ENCODE measurements at places on chromosomes 13 and 19.
A peak's percentile ranks its signal among the peaks of the same experiment; 100 is the strongest.

- DNase-seq, result no peak
Observed at GRCh38 chr19:46393456-46394401, 19.6 kb downstream of the CCDC8 start.

DNA sequence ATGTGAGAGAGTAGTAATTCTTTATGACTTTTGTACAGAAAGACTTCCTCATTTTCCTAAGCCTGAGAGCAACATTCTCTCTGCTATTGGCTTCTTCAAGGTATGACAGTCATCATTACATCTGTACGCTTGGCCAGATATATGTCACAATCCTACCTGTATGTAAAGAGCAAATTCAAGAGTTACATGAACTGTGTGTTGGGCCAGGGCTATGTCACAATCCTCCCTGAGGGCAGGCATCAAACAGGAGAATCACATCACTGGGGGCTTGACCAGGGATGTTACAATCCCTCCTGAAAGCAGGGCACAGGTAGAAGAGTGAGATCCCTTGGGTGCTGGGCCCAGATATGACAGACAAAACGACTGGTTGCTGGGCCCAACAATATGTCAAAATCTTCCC, 9.8 kb upstream of the ZNF724 start:
- no peak for DNase-seq

DNA sequence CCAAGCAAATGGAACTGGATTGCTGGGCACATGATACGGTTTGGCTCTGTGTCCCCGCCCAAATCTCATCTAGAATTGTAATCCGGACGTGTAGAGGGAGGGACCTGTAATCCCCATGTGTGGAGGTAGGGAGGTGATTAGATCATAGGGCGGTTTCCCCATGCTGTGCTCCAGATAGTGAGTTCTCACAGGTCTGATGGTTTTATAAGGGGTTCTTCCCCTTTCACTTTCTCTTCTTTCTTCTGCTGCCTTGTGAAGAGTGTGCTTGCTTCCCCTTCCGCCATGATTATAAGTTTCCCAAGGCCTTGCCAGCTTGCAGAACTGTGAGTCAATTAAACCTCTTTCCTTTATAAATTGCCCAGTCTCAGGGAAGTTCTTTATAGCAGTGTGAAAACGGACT, 32.6 kb upstream of the MTIF3 start:
- DNase-seq, result no peak

- DNase-seq, result no peak
Observed at GRCh38 chr19:10979951-10980381, 19.1 kb downstream of the SMARCA4 start.

- no peak for DNase-seq
Observed at GRCh38 chr19:31418692-31419430, 69.6 kb upstream of the TSHZ3 start.

DNA sequence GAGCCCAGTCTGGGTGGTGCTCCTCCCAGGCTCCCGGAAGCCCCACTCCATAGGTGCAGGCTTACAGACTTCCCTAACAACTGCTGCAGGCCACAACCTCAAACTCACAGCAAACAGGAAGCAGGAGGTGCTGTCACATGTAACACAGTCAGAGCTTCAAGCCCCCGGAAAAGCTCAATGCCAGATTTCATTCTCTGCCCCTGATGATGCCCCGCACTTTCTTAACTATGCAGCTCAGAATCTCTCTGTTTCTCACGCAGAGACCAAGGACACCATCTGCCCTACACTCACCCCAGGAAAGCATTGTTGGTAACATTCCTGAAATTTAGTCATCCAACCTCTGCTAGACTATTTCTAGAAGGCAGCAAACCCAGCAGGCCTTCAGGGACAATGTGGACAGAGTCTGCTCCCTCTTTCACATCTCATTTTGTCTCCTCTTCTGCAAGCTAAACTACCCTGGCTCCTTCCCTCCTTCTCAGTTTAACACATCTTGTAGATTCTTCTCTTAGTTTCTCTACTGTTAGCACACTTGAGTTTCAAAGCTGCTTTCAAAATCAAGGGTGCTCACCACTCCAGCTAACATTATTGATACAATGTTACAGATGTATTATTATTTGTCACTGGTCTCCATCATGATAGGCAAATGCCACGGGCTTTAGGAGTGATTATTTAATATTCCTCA, 162.5 kb downstream of the KCTD12 start:
- DNase-seq, result peak; percentile 13

DNA sequence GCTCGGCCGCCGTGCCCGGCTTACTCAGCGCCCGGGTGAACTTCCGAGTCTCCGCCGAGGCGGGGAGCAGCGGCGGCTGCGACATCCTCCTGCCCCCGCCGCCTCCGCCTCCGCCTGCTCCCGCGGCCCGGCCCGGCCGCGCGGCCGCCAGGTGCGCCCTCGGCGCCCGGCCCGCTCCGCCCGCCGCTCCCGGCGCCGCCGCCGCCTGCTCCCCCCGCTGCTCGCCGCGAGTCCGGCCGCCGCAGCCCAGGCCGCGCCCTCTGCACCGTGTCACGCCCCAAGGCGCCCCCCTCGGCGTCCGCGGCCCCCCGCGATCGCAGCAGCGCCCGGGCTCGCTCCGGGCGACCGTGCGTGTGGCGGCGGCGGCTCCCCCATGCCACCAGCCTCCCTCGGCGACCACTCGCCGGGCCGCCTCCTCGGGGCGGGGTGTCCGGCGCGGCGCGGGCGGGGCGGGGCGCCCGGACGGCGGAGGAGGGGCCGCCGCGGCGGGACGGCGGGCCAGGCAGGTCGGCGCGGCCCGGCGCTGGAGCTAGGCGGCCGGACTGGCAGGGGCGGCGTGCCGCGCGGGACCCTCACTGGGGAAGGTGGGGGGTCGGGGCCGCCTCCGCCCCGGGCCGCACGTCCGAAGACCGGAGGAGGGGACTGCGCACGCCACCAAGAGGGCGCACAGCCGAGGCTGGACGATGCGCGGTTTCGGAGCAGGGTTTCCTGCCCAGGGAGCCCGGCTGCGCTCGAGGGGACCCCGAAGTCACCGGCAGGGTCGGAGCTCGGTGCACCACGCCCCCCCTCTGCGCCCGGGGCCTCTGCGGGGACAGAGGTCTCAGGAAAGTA, 108.6 kb upstream of the DOCK9 start:
- no peak for DNase-seq

GRCh38 chr19:29366757-29367156, 153.8 kb upstream of the UQCRFS1 start:
- no peak for DNase-seq

DNA sequence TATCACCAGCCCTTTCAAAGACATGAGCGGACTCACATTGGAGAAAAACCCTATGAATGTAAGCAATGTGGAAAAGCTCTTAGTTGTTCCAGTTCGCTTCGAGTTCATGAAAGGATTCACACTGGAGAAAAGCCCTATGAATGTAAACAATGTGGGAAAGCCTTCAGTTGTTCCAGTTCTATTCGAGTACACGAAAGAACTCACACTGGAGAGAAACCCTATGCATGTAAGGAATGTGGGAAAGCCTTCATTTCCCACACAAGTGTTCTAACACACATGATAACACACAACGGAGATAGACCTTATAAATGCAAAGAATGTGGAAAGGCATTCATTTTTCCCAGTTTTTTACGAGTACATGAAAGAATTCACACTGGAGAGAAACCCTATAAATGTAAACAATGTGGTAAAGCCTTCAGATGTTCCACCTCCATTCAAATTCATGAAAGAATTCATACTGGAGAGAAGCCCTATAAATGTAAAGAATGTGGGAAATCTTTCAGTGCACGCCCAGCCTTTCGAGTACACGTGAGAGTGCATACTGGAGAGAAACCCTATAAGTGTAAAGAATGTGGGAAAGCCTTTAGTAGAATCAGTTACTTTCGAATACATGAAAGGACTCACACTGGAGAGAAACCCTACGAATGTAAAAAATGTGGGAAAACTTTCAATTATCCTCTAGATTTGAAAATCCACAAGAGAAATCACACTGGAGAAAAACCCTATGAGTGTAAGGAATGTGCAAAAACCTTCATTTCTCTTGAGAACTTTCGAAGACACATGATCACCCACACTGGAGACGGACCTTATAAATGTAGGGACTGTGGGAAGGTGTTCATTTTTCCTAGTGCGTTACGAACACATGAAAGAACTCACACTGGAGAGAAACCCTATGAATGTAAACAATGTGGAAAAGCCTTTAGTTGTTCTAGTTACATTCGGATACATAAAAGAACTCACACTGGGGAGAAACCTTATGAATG, 17.6 kb downstream of the ZNF791 start:
- DNase-seq, result no peak

GRCh38 chr19:39599116-39599515, 3.2 kb upstream of the LGALS13 start:
- DNase-seq, result no peak

GRCh38 chr19:5192568-5192967, 148.0 kb downstream of the PTPRS start:
- DNase-seq, result no peak

DNA sequence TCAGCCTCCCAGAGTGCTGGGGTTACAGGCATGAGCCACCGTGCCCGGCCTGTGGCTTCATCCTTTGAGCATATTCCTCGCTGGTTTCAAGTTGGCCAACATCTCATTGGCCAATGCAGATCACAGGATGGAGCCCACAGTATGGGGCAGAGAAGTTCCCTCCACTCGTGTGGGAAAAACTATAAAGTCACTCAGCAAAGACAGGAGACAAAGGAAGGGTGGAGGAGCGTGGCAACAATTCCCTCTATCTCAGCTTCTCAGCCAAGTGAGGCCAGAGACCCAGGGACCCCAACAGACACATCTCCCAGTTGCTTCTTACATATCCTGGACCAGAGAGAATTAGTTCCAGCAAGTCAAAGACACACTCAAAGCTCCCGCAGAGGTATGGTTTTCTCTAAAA, 184.6 kb upstream of the SOX1 start:
- no peak for DNase-seq

- DNase-seq, result no peak
Observed at GRCh38 chr19:29779921-29780320, 31.9 kb upstream of the CCNE1 start.

DNA sequence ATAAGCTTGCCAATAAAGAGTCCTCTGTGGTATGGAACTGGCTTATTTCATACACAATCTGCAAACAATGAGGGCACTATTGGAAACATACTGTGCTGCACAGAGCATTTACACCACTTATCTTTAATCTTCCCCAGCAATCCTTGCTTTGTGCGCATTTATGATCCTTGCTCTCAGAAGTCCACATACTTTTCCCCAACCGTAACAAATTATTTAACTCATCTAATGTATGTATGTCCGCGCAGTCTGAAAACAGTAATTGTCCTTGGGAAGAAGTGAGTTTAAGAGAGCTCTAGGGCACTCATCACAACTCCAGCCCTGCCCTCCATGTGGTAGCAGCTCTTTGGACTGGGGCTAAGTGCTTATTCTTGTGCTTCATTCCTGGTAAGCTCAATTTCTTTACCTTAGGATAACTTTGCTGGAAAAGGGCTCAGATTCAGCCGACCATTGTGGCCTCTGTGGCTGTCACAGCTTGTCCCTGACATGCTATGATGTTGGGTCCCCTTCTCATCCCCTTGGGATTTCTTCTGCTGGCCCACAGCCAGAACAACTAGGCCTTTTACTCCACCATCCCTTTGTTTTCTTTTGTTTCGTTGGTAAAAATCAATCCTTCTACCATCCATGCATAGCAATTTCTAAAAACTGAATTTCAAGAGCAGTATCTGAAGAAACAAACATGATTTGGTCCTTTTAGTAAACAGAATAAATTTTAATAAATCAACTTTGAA, 152.7 kb downstream of the TNFRSF19 start:
- DNase-seq, result no peak

GRCh38 chr19:40716031-40716481, 630 bp downstream of the COQ8B start:
- no peak for DNase-seq

- no peak for DNase-seq
Observed at GRCh38 chr13:74452881-74453280, 318.7 kb upstream of the KLF12 start.

DNA sequence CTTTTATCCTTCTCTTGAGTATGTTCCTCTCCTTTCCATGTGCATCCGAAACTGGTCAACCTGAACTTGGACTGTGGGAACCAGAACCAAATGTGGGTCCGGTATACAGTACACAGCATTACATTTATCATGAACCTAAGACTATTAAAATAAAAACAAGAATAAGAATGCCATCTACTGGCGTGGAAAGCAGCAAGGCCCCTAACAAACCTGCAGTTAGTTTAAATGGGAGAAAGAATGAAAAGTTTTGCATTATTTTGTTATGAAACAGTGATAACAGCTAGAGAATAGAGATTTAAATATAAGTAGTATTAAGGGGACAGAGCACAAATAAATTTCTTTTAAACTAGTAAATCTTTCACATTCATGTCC, 159.5 kb downstream of the RBM26 start:
- DNase-seq, result no peak

DNA sequence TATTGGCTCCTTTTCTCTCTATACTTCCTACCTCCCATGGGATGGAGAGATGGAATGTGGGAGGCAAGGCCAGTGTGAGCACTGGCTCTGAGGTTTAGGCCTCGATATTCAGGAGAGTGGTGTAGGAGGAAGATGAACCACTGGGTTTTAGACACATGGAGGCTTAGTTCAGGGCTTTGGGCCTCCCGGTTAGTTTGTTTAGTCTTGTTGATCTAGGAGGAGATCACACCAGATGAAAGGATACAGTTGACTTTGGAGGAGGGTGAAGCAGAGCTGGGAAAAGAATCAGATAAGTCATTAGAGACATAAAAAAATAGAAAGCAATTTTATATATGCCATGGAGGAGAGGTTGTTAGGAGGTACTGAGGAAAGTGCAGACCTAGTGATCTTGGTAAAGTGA, 30.9 kb downstream of the RNASEH2B start:
- DNase-seq, result no peak

DNA sequence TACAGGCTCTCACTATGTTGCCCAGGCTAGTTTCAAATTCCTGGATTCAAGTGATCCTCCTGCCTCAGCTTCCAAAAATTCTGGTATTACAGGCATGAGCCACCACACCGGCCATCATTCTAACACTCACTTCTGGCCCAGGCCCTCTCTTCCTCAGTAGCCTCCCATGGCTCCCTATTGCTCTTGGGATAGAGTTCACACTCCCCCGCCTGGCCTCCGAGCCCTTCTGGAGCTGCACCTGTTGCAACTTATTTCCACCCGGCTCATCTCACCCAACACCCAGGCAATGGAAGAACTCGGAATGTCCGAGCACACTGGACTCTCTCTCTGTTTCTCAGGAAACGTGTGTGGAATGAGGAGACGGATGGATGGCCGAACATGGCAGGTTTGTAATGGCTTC, 9.0 kb upstream of the SBK3 start:
- DNase-seq, result no peak

GRCh38 chr13:35664747-35665146, 188.3 kb upstream of the MAB21L1 start:
- no peak for DNase-seq

DNA sequence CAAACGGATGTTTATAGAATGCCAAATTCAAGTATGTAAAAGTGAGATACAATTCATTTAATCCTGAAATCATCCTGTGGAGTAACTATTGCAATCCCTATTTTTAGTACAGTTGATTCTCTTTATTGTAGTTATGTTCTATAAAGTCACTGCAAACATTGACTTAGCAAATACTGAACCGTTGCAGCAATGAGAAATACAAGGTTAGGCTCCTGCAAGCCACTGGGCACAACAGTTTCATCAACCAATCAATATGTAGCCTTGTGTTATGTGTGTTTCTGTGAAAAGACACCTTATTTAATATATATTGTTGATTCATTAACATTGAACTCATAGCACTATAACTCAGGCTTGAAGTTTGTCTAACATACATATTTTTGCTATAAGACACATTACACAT, 174.4 kb downstream of the DCT start:
- no peak for DNase-seq

All from cerebellar nuclear complex (tissue), 1 donor.